Stimulated activated CD4-positive, alpha-beta T cell treated with anti-CD3 and anti-CD28 coated beads, Interleukin-1b, Interleukin-23, amount 100 ng/mL, for 1 hour (primary cell): ENCODE measurements at places on chromosomes 12 and 14.

- DNase-seq: peak; percentile 39
Observed at GRCh38 chr12:108803428-108804105, 53.8 kb downstream of the SSH1 start.

DNA sequence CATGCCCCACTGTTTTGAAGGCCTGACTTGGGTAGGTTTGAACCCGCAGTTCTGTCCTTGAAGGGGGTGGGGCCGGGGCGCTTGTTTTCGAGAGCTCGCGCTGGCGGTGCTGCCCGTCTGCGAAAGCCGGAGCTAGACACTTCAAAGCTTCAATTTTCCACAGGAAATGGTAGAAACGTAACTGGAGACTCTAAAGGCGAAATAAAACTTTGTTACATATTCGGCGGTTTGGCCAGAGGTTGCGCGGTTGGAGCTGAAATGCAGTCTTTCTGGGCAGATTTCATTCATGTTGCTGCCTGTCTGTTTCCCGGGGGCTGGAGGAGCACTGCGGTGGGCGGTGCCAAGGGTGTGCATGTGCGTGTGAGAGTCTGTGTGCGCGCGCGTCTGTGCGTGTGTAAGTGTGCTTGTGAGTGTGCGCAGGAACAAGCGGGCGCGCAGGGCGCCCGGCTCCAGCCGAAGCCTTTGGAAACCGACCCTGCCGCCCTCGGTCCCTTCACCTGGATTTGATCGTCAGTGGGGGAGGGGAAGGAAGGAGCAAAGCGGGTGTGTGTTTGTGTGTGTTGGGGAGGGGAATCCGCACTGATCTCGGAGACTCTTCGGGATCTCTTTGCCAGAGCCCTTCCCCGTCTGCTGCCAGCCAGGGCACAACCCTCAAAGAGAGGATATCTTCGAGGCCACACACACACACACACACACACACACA lies 227.7 kb upstream of the CRY1 start:
- peak; percentile 32 for DNase-seq

GRCh38 chr12:56520506-56520905 lies 1.1 kb upstream of the RBMS2 start:
- no peak for DNase-seq

- no peak for DNase-seq
Observed at GRCh38 chr12:40474630-40475029, 217.6 kb upstream of the CNTN1 start.

GRCh38 chr12:119176267-119177055 lies 2.3 kb upstream of the HSPB8 start:
- no peak for DNase-seq

DNA sequence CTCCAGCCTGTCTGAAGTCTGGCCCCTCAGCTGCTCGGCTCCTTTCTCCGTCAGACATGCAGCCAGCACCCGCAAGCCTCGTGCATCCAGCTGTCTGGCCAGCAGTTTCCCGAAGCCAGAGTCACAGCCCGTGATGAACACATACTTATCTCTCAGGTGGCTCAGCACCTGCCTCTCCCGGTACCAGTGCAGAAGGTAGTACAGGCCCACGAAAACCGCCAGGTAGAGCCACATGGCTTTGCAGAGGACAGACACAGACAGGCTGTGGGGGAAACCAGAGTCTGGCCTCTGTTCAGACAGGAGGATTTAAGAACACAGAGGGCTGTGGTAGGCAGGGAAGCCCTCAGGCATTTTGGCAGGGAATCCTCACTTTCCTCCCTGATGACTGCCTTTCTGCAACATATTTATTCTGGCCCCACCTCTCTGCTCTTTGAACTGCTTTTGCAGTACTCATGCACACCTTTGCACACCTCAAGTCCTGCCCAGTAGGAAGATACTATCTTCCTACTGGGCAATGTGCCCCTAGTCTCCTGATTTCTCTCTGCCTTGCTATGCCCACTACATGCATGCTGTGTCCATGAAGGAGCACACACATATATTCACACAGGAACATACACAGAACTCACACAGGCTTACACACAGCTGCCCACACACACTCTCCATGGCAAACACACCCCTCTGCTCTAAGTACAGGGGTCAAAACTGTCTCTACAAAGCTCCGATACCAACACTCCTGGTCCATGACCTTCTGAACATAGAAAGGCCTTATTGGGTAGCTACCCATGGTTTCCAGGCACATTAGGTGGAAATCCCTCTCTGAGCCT lies at the start of gene RDH16:
Gene RDH16, minus strand, starts transcription at position 380 of the 824 bp plus-strand sequence. Its CDS starts 146 bp downstream, at position 234.
- DNase-seq: no peak

- no peak for DNase-seq
Observed at GRCh38 chr14:65237941-65238340, 135.6 kb upstream of the MAX start.

GRCh38 chr12:127507341-127507740 lies 759.6 kb upstream of the TMEM132C start:
- no peak for DNase-seq

GRCh38 chr14:70855486-70855885 lies 46.2 kb upstream of the MAP3K9 start:
- no peak for DNase-seq

- no peak for DNase-seq
Observed at GRCh38 chr12:62711631-62712241, 223.2 kb downstream of the PPM1H start.

DNA sequence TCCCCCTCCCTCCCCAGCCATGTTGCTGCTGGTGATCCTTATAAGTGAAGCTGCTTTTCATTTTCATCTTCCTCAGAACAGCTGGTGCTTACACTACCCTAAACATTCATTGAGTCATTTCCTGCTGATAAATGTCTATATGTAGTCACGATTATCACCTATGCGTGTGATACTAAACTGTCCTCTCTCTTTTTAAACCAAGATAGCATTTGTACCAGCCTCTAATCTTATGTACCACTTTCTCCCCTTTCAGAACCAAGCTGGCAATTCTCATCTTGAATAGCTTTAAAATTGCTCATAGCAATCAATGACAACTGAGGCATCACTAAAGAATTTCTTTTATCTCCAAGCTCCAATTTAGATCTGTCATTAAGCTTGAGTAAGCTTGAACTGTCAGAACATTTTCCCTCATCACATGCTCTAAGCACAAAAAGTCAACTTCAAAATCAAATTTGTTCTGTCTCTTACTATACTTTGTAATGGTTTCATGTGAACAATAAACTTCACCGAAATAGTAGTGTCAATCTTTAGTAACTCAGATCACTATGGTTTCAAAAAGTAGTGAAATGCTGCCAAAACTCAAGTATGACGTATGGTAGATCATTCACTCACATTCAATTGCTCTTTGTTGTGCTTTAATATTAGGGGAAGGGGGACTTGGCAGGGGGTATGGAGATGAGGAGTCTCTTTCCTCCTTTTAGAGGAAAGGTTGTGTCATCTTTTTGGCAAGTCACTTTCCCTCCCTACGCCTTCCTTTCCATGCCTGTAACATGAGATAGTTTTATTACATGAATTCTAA lies 178.1 kb upstream of the NOVA1 start:
- DNase-seq: no peak

DNA sequence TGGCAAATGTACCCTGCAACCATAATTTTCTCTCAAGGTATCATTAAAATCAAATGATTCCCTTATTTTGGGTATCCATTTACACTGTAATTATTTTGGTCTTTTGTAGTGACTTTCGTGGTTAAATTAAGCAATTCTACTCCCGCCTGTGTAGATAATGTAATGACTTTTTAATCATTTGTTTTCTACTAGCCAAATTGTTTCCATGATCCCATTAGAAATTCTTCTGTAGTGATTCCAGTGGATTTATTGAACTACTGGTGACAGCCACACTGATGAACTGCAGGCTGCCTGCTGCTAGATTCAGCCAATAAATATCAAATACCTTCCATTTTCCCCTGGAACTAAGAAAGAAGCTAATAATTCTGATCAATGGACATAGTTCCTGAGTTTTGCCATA lies 96.0 kb downstream of the WIF1 start:
- no peak for DNase-seq

GRCh38 chr14:53929871-53930715 lies 26.5 kb downstream of the BMP4 start:
- no peak for DNase-seq

DNA sequence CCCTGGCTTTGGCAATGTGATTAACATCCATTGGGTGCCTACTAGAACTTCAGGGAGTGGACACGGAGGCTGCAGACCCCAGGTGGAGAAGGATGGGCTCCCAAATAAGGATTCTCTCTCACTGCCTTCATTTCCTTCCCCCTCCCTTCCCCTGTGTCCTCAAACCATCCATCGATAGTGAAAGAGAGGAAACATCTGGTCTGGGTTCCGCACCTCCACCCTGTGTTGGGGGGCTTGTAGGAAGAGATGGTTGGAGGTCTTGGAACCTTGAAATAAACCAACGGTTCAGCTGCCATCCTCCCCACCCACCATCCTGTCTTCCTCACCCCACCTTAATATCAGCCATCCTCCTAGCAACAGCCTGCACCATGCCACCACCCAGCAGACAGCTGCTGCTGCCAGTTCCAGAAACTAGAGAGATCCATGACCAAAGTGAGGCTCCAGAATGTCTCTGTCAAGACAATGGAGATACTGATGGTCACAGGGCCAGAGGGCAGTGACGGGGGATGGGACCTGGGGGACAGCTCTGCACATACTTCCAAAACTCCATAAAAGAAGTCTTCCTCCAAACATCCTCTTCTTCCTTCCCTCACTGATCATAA lies 153.1 kb upstream of the CCND2 start:
- no peak for DNase-seq

DNA sequence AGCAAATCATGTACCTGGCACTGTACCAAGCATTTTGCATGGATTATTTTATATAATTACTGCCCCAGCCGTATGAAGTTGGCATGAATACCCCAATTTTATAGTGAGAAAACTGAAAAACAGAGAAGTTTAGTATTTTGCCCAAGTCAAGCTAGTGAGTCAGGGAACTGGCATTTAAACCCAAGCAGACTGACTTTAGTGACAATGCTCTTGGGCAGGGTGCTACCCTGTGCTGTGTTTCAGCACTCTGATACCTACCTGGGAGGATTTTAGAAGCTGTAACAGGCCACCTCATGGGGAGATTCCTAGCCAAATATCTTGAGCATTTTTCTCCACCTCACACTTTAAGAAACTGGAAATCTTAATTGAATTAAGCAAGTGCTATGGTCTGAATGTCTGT lies 98.1 kb upstream of the MAX start:
- DNase-seq: no peak

- DNase-seq: no peak
Observed at GRCh38 chr12:109740694-109741245, 27.1 kb downstream of the FAM222A start.

DNA sequence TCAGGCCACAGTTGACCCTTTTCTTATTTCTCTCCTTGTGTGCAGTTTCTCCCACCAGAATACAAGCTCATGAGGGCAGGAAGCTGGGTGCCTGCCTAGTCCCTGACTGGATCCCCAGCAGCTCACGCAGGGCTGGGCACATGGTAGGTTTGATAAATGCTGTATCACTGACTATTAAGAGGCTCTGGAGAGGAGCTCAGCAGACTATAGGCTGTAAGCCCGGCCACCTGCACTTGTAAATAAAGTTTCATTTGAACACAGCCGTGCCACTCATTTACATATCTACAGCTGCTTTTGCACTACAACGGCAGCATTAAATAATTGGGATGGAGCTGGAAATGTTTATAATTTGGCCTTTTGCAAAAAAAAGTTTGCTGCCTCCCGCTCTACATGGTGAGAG lies 32.0 kb downstream of the CHGA start:
- DNase-seq: no peak

- no peak for DNase-seq
Observed at GRCh38 chr14:80942191-80942600, 658 bp upstream of the CEP128 start.

DNA sequence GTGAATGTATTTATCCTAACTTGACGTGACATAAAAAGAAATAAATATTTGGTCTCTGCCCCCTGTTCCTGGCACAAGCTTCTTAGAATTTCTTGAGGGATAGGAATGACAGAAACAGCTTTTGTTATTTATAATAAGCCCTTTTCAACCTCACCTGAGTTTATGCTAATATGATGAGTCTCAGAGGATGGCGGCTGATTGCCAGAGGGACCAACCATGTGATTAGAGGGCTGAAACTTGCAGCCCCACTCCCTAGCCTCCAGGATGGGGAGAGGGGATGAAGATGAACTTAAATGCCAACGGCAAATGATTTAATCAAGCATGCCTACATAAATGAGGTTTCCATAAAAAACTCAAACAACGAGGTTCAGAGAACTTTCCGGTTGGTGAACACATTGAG lies 42.9 kb downstream of the DNAI7 start:
- no peak for DNase-seq

- peak; percentile 20 for DNase-seq
Observed at GRCh38 chr14:64764641-64765520, 60.7 kb downstream of the PLEKHG3 start.

DNA sequence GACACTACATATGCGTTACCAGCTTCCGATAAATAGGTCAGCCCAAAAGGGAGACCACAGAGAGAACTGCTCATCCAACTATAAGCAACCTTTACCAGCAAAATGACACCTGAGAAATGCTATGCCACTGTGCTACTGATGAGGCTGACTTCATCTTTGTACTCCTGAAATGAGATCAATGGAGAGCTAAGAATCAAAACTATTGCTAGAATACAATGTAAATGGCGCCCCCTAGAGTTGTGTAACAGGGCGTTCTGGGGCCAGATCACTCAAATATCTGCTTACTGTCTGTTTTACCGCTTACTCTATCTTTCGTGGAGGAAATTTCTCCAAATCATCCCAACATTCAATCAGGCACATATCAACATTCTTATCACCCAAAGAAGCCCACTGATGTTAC lies 4.6 kb downstream of the ZNF384 start:
- DNase-seq: no peak

DNA sequence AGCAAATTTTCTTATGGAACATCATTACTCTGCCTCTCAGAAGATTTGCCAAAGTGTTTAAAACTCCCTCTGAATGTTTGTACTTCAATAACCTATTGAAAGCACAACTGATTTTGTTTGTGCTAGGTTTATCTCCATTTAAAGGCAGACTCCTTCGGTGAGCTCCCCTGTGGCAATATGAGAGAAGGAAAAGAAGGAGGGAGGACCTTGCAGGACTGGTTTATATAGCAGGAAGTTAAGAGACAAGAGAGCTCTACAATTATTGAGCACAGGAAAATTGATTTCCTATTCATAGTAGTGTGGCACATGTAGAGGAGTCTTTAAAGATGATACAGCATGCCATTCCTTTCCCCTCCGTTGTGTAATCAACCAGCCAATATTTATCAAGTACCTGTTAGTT lies 75.5 kb downstream of the PDE3A start:
- DNase-seq: no peak
